ENCODE measurements at places on chromosomes 1 and 21. TPM values are rescaled to one million over a fixed set of nuclear protein-coding genes. Genes with fewer than 3 reads are reported as not detected.

- no peak for DNase-seq
- H3K27ac ChIP-seq: no peak overlapping the region
- H3K27me3 ChIP-seq: no peaks in the 10 kb centered on the region
- H3K4me1 ChIP-seq: peaks cover 14% of the 10 kb centered on the region
- H3K4me3 ChIP-seq: no peak overlapping the region
Observed at GRCh38 chr1:209884665-209885117, 53.3 kb upstream of the SYT14 start.

GRCh38 chr1:44293761-44294315 lies 61.2 kb downstream of the ERI3 start:
- no peaks in the 10 kb centered on the region for H3K27me3 ChIP-seq
- no peak overlapping the region for H3K4me3 ChIP-seq
- no peak for DNase-seq
- no peaks in the 10 kb centered on the region for H3K36me3 ChIP-seq

DNA sequence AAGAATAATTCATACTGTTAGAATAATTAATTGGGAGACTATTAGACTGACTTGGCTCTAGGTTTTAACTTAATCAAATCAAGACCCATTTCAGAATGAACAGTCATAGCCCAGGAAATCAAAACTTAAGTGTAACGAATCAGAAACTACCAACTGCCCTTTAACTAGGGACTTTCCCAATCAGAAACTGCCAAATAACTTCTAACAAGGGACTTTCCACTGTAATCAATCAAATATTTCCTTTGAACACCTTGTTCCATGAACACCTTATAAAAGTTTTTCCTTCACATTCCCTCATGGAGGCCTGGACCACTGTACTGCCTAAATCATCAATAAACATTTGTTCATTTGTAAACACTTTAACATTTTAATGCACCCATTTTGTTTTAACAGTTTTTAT lies 1054.7 kb upstream of the TMPRSS15 start:
- H3K4me1 ChIP-seq: no peaks in the 10 kb centered on the region
- H3K4me3 ChIP-seq: no peak overlapping the region
- DNase-seq: no peak
- H3K27ac ChIP-seq: no peak overlapping the region
- H3K36me3 ChIP-seq: no peaks in the 10 kb centered on the region

DNA sequence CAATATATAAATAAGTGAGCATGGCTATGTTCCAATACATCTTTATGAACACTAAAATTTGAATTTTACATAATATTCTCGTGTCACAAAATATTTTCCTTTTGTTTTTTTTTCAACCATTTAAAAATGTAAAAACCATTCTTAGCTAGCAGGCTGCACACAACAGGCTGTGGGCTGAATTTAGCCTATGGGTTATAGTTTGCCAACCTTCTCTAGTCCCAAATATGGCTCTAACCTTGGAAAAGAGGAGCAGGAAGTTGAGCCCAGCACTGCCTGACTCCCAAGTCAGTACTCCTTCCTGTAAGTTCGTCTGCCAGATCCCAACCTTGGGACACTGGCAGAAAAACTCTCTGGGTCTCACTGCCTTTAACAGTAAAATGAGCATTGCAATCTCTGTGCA lies 13.4 kb downstream of the C1QB start:
- H3K4me1 ChIP-seq: peaks cover 3% of the 10 kb centered on the region
- H3K27me3 ChIP-seq: no peaks in the 10 kb centered on the region
- H3K4me3 ChIP-seq: no peak overlapping the region
- DNase-seq: no peak
- H3K36me3 ChIP-seq: no peaks in the 10 kb centered on the region
- no peak overlapping the region for H3K27ac ChIP-seq

The LMX1A gene
- total RNA-seq: 8.7 TPM

Data from neural progenitor cell (in vitro differentiated cells).